ENCODE measurements at places on chromosomes 3 and 15.

- DNase-seq, result no peak
These were observed 25.4 kb upstream of the PSMD6 start for GRCh38 chr3:64048631-64049061.

GRCh38 chr15:65020419-65020818 lies 9.0 kb downstream of the MTFMT start:
- no peak for DNase-seq

DNA sequence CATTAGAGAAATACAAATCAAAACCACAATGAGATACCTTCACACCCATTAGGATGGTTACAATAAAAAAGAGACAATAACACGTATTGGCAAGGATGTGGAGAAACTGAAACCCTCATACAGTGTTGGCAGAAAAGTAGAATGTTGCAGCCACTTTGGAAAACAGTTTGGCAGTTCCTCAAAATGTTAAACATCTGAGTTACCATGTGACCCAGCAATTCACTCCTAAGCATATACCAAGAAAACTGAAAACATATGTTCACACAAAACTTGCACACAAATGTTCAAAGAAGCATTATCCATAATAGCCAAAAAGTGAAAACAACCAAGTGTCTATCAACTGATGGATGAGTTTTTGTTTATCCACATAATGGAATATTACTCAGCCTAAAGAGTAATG lies 166.9 kb upstream of the FAM3D start:
- no peak for DNase-seq

DNA sequence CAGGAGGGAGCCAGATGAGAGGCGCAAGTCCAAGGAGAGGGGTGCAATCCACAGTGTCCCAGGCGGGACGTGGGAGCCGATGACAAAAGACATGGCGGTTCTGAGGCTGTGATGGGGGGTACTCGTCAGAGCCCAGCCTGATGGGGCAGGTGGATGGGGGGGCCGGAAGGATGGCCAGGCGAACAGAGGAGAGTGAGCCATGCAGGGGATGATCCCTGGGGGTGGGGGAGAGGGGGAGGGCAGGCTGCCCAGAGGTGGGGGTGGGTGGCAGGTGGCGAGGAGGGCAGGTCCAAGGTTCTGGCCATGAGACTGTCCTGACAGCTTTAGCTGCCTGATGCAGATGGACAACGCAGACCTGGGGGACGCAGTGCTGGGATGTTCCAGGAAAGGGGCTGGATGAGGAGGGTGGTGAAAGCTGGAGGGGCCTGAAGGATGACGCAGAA lies 8.9 kb upstream of the CSPG4 start:
- DNase-seq, result no peak

GRCh38 chr15:79820820-79821219 lies 76.0 kb downstream of the MTHFS start:
- DNase-seq, result no peak

GRCh38 chr3:128701342-128702212 lies 24.4 kb upstream of the RAB7A start:
- no peak for DNase-seq

- no peak for DNase-seq
These were observed 66.6 kb downstream of the DUT start for GRCh38 chr15:48397841-48398240.
